Fibroblast of the aortic adventitia (primary cell): ENCODE measurements at places on chromosomes 1 and 21. TPM values are rescaled to one million over a fixed set of nuclear protein-coding genes. Genes with fewer than 3 reads are reported as not detected.

Gene RNU1-3
- total RNA-seq = under 0.01 and 2,882 TPM in 2 replicates

Gene SLC35F3
- total RNA-seq = not detected in 2 replicates

GRCh38 chr1:186033847-186034271 lies 299.7 kb downstream of the HMCN1 start:
- peak; percentile 40 for DNase-seq

- DNase-seq = no peak
Observed at GRCh38 chr1:178155481-178156255, 61.8 kb downstream of the RASAL2 start.

DNA sequence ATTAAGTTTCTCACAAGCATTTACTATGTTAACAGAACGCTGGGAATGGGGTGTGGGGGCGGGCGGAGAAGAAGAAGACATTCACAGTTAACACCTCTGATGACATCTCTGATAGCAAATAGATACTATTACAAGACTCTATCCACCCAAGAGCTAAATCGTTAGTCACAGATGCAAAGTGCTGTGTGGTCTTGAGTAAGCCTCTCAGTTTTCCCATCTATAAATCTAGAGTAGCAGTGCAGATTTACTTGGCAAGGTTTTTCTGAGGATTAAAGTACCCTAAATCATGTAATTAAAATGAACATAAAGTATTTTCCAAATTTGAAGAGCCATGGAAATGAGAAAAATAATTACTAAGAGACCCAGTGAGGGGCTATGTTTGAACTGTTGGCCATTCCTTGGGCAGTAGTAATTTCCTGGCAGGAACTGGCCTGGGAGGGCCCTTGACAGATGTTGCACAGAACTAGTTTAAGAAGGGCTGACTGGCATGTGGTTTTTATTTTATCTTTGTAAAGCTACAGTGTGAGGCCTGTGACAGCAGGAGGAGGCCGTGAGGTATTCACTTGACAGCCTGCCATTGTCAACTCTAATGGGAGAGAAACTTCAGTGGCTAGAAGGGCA lies 58.7 kb upstream of the APOBEC4 start:
- DNase-seq = peak; percentile 78

DNA sequence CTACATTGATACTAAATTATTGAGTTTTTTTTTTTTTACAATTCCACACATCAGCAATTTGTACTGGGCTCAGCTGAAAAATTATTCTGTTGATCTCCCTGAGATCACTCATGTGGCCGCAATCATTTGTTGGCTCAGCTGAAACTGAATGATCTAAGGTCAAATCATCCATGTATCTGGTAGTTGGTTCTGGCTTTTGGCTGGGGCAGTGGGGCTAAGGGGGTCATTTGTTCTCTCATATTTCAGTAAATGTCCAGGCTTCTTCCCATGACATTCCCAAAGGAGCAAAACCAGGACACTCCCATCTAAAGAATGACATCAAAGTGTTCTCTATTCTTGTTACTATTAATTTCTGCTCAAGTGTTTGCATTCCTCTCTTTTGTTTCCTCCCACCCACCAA lies 806.7 kb upstream of the ADGRL2 start:
- no peak for DNase-seq
